ENCODE measurements at places on chromosomes 7 and 10.

DNA sequence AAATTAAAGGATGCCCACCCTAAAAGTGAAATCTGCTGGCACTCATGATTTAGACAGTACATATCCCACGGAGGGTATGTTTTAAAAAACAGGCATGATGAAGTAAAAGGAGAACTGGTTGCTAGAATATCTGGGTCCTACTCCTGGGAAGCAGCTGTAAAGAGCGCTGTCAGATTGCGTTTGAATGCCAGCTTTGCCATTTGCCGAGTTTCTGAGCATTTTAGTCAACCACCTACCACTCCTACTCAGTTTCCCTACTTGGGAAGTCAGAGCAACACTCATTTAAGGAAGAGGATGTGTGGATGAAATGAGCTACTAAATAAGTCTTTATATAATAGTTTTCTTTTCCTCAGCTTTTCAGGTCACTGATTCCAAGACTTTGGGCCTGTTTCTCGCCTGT is 1.1 kb upstream of the UMAD1 start:
- no peak for DNase-seq

GRCh38 chr7:95658676-95659075 is 62.4 kb upstream of the PDK4 start:
- DNase-seq: no peak

DNA sequence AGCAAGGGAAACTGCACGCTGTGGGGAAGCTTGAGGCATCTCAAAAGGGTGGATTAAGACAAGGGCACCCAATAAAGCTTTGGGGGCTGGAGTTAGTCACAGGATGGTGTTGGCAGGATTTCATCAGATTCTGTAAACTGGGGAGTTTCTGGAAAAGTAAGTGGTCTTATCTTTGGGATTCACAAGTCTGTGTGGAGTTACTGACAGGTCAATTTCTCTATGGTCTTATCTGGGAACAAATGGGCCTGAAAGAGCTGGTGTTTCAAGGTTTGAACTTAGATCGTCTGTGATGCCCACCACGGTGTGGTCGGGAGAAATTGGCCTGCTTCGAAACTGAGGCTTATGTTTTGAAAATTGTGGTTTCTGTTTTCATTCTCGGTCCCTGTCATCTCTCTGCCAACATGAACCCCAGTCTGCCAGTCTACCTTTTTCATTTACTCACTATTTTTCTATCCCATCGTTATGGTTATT is 23.8 kb upstream of the AOAH start:
- DNase-seq: peak; percentile 64

DNA sequence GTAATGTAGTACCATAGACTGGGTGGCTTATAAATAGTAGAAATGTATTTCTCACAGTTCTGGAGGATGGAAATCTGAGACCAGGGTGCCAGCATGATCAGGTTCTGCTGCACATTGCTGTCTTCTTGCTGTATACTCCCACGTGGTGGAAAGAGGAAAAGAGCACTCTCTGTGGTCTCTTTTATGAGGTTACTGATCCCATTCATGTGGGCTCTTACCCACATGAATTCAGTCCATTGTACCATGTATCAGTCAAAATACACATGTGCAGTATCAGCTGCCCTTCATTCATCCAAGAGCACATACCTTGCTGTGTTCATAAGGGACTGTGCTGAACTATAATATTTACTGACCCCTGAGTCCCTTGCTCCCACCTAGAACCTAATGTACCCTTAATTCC is 17.1 kb downstream of the PNLIPRP2 start:
- DNase-seq: peak; percentile 44

DNA sequence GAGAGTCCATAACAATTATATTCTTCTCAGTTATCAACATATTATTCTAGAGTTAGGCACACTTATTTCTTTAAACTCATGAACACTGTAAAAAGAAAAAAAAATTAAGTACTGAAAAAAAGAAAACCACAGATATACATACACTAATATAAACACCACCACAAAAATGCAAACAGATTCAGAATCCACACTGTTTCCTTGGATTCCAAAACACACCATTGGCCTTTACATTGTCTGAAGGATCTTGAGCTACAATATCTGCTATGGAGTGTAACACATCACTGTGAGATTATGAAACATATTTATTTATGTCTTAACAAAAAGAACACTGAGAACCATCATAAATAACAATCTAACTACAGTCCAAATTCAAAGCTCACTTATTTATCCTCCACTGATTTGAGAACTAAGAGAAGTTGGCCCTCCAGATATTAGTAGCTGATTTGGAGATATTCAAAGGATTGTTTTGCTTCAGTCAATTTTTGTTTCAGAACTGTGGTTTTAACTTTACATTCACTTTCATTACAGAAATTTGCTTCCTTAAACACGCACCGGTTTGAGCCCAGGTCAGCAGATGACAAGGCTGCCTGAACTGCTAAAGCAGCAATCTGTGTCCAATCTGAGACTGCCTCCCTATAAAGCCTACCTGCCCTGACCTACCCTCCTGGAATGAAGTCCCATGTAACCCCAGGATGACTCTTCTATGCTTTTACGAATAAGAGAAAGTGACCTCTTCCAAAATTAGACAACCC is 47.0 kb upstream of the CDK1 start:
- DNase-seq: peak; percentile 79

GRCh38 chr10:88642209-88642608 is 22.0 kb upstream of the LIPF start:
- no peak for DNase-seq

- DNase-seq: peak; percentile 50
Measured at GRCh38 chr7:139827042-139827441, 2.0 kb upstream of the TBXAS1 start.

DNA sequence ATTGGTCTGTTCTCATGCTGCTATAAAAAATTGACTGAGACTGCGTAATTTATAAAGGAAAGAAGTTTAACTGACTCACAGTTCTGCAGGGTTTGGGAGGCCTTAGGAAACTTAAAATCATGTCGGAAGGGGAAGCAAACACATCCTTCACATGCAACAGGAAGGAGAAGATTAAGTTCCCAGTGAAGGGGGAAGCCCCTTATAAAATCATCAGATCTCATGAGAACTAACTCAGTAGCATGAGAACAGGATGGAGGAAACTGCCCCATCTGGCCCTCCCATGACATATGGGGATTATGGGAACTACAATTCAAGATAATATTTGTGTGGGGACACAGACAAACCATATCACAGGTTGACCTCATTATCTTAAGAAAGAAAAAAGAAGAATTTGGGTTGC is 134.5 kb downstream of the PPP1R3A start:
- DNase-seq: no peak

DNA sequence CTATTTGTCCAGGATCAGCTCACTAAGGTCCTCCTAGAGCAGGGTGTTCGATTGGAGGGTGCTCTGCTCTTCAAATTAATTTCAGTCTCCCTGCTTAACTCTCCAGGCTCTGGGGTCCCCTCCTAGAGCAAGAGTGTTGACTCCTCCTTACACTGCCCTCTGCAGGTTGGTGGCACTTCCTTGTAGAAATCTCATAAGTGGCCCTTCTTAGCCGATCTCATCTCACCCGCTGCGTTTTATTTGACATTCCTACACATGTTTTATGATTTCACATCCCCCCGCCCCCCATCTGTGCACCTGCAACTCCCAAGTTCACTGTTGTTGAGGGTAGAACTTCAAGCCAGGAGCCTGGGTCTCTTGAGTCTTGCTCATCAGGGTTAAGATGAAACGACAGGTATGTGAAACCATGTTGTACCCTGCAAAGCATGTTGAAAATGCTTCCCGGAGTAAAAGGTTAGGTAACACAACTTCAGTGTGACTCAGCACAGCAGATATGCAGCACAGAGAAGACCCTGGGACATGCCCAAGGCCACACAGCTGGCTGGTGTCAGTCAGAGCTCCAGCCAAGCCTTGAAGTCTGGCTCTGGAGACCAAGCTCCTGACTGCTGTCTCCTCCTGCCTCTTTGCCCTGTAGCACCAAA is 171.2 kb downstream of the PRKAG2 start:
- DNase-seq: peak; percentile 42

DNA sequence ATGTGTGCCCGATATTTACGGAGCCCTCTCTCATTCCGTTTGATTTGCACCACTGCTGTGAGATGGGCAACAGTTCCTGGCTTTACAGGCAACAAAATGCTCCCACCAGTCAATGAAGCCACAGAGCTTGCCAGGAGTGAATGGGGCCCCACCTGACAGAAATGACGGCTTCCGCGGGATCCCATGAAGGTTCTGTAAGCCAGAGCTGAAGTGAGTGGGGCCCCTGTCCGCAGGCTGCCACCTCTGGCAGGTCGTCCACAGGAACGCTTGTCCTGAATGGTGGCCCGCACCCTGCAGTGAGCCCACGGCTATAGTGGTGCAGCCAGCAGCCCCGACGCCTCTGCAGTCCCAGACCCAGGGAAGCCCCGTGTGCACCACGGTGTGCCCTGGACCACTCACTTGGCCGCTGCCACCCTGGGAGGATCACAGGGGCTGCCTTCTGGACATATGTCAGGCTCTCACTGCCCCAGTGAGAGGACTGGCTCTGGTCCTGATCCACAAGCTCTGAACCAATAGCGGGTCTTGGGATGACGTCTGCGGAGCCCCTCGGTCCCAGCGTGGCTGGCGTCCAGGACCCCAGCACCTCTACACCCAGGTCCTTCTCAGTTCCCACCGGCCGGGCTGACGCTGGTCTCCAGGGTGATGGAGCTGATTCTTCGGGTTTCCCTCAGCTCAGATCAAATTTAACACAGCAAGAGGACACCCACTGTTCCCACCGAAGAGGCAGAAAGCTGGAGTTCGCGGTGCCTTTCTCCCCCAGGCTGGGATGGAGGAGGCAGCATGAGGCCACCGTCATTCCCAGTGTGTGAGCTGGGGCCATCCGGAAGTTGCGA is 511.9 kb downstream of the DNAJB6 start:
- DNase-seq: no peak

- no peak for DNase-seq
Measured at GRCh38 chr7:22193450-22193983, 163.4 kb downstream of the RAPGEF5 start.

GRCh38 chr7:2158331-2159175 is 74.2 kb downstream of the MAD1L1 start:
- no peak for DNase-seq

- no peak for DNase-seq
Measured at GRCh38 chr10:49284356-49284755, 14.6 kb upstream of the C10orf71 start.

DNA sequence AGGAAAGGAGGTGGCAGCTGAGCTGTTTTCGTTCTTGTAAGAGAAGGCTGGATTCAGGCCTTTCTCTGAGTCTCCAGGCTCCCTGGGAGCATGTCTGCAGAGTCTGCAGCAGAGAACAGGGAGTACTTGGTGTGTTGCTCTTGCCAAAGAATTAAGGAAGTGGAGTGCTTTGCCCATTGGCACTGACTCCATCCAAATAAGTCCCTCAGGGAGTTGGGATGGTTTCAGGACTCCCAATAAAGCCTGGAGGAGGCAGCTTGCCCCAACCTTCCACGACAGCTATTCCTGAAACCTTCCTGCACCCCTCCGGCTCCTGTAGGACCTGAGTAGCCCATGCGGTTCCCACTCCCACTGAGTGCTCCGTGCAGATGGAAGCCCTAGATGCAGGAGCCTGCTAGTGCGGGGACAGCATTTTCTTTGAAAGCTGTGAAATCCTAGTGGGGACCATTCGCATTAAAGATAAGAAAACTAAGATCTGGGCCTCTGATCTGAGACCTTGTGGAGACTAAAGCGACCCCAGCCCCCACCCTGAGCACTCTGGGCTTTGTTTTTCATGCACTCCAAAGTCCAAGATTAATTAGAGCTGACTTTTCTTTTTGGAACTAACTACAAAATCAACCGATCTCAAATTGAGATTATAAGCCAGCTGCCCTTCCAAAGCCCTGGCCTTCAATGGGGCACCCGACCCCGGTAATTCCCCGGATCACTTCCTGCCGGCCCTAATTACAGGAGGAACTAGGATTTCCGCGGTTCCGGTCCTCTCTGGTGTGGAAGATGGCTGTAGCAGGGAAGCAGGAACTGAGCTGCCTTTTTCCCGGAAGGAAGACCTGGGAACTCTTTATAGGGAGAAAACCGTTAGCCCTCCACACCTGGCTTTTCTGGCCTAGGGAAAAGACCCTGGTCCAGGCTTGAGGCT is 110.2 kb downstream of the COL13A1 start:
- DNase-seq: no peak

- DNase-seq: no peak
Measured at GRCh38 chr10:76089556-76090180, 658.2 kb downstream of the LRMDA start.

GRCh38 chr10:8962249-8962648 is 907.8 kb downstream of the GATA3 start:
- DNase-seq: no peak

DNA sequence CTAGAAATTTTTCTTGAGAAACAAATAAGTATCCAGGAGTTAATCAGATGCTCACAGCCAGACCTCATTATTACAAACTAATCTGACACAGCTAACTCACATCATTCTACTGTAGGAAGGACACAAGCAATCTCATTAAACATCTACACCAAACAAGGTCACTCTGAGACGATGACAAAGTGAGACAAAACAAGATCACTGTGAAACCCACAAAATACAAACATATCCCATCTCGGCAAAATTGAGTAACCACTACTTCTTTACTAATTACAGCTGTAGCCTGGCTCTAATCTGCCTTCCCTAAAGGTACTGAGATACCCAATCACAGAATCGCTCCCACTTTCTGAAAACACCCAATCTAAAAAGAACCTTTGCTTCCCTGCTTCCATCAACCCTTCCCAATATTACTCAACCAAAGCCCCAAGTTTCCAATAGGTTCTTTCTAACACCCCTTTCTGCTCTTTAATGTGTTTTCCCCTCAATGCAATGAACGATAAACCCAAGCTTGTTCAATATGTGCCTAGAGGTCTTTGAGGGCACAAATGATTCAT is 26.9 kb downstream of the CCDC6 start:
- no peak for DNase-seq

- DNase-seq: peak; percentile 53
Measured at GRCh38 chr7:100369105-100369504, 4.2 kb upstream of the PILRA start.

GRCh38 chr7:144048648-144049047 is at the start of gene OR2A5:
OR2A5 (plus strand) TSS chr7:144048948; CDS start chr7:144050402, 1,454 bp downstream.
- DNase-seq: no peak

DNA sequence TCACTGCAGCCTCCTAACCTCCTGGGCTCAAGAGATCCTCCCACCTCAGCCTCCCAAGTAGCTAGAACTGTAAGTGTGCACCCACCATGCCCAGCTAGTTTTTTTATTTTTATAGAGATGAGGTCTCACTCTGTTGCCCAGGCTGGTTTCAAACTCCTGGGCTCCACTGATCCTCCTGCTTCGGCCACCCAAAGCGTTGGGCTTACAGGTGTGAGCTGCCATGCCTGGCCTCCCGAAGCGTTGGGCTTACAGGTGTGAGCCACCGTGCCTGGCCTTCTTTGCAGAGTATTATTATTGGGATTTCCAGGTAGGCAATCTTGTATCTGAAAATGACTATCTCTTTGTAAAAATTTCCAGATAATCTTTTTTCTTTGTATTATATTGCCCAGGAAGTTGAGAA is 23.1 kb upstream of the NCAPG2 start:
- DNase-seq: no peak

Measured in MM.1S (cell line).